ENCODE measurements at places on chromosomes 6 and 20.

DNA sequence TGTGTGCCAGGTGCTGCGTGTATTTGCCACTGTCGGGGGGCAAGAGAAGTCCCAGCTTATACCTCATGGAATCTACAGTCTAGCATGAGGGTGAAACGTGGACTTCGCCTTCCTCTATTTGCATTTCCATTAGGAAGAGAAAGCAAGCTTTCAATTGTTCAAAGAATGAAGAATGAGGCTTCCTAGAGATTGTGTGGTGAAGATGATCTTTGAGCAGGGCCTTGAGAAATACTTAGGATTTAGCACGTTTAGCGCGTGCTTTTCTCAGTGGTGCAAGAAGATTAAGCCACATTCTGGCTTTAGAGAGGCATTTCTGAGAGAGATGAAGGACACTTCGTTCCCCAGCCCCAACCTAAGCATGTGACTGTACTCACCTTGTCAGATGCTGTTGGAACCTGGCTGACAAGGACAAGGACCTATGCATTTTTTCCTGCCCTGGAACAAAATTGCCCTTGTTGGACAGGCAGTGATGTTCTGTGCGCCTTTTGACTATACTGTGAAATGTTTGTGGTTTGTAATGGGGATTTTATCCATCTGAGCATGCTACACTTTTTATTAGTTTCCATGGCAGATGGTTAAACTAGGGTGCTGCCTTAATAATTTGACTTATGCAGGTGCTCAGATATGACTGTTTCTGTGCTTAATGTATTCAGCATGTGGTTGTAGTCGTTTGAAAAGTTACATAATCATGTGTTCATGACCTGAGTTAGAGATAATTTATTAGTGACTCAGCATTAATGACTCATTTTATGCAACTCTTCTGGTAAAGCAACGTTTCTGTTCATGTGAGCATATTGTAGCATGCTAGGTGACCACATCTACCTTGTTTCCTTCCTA lies 10.7 kb downstream of the TULP4 start:
- DNase-seq: no peak

GRCh38 chr6:77425671-77426070 lies 37.6 kb downstream of the HTR1B start:
- DNase-seq: no peak

- DNase-seq: no peak
These were observed 184.8 kb upstream of the FUT9 start for GRCh38 chr6:95830859-95831557.

- DNase-seq: no peak
These were observed 231.2 kb upstream of the FKBP1C start for GRCh38 chr6:62980093-62980492.

- DNase-seq: no peak
These were observed 61.9 kb upstream of the HBS1L start for GRCh38 chr6:135116571-135116970.

DNA sequence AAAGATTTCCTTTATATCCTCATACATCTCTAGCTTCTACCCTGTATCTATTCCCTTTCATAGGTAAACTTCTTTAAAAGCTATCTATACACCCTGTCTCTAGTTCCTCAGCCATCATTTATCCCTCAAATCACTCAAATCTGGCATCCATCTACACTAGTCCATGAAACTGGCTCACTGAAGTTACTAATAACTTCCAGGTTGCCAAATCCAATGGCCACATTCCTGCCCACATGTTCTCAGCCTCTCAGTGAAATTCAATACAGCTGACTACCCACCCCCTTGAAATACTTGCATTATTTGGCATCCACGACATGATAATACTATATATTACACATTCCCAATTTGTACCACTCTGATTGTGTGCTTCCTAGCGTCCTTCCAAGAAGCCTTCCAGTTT lies 8.7 kb downstream of the REPS1 start:
- no peak for DNase-seq

DNA sequence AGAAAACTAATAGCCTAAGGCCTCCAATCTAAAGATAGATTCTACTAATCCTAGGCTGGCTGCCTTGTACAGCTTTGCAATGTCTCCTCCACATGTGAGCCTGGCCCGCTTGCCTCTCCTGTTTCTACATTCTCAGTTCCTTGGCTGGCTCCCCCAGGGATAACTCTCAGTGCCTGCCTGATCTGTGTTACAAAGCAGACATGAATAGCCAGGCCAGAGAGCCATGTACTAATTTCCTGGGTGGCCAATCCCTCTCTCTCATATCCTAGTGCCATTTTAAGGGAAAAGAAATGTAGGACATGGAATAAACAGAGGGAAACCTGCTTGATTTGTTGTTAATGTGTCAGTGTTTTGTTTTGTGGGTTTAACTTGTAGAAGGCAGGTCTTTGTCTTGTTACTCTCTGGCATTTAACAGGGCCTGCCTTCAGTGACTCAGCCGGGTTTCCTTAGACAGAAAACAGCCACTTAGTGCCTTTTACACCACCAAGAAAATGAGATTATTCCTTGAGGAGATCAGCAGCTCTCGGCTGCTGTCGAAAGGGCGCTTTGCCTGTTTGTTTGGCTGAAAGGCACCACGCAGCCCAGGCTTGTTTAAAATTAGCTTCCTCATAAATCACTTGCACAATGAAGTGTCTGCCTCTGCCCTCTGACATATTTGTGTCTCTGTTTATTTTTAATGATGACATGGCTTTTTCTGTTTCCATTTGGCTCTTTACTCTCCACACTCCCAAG lies 702.7 kb downstream of the MAFB start:
- DNase-seq: no peak

- DNase-seq: no peak
These were observed 204.8 kb upstream of the RSPO3 start for GRCh38 chr6:126913651-126914050.

DNA sequence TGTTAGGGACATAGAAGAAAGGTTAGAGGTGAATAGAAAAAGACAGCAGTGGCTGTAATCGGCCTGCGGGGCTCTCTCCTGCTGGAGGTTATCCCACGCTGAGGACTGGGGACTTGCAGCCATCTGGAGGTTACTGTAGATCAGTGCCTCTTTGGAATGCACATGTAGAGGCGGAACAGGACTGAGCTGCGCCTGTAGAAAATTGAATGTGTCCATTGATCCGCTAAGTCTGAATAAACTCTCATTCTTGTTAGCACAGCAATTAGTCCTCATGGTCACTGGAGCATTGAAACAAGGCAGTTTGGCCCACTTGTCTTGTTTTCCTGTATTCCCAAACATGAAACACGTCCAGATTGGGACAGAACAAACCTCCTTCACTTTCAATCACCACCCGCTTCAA lies 46.3 kb upstream of the F13A1 start:
- no peak for DNase-seq

- DNase-seq: no peak
These were observed 946.2 kb downstream of the KIF16B start for GRCh38 chr20:15627089-15627488.

DNA sequence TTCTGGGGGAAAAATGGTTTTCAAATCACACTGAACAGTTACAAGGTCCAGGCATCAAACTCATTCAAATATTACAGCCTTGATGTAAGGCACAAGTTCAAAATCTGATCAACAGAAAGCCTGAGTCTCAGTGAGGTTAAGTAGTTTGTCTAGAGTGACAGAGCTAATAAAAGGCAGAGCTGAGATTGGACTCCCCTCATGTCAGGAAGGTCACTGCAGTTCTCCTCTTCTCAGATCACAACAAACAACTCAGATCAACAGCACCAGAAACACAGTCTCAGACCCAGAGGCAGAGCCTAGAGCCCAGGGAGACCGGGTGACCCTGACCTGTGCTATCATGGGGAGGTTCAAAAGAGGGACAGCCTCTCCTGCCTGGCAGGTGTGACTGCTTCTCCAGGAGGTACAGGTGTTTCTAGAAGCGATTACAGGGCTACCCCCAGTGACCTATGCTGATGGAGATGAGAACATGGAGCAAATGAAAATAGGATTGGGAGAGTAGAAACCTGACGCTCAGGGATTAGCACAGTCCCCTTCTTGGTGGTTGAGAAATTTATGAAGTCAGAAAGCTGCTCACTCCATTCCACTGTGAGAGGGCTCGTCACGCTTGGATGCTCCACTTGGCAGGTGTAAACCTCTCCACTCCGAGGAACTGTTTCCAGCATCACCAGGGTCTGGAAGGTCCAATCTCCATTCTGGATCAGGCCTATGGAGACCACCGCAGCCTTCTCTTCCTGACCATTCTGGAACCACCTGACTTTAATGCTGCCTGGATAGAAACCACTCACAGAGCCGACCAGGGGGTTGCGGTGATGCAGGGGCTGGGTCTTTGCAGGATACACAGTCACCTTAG lies 24.3 kb upstream of the HLA-DRB5 start:
- no peak for DNase-seq

DNA sequence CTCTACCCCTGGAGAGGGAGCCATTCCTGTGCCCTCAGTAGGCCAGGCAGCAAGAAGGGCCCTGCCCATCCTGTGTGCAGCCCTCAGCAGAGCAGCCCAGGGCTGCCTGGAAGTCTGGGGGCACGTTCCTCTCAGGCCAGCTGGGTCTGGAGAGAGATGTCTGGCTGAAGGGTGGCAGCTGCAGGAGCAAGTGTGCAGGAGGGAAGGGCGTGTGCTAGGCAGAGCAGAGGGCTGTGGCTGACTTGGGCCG lies 62.7 kb downstream of the NOL4L start:
- DNase-seq: no peak

DNA sequence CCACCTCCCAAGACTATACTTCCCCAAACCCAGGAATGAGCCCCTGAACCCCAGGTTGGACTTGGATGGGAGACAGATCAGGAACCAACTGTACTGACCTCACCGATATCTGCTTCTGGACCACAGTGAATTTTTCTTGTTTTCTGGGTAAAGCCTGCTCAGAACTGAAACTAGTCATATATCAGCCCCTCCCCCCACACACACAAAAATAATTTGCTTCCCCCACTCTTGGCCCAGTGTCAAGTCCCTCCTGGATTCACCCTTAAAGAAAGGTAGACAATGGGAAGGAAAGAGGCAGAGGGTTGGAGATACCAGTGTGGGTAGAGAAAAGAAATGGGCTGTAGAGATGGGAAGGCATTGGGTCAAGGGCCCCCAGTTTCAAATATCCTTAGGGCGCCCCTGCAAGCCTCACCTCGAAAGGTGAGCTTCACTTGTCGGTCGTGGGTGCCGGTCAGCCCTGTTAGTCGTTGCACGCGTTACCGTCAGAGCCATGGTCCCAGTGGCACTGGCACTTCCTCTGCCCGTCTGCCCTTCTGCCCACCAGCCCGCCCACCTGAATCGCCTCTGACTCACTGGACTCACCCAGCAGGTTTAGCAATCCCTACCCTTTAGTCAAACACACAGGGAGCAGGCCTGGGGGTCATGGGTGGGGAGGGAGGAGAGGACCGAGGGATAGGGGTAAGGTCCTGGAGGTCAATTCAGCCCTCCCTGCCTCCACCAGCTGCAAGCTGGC lies 8.5 kb upstream of the SPAG4 start:
- DNase-seq: no peak

DNA sequence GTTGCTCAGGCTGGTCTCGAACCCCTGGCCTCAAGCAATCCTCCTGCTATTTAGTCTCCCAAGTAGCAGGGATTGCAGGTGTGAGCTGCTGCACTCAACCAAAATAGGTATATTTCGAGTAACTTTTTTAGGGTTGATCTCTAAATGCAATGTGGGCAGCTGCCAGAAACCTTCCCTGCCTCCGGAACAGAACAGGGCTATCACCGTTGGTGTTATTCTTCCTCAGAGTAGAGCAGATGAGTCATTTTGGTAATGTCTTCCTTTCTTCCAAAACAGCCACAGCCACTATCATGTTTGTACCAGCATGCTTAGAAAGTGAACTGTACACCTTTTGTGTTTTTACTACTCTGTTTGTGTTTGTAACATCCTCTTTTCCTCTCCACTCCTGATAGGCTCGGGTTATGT lies 44.1 kb downstream of the SNX9 start:
- no peak for DNase-seq

DNA sequence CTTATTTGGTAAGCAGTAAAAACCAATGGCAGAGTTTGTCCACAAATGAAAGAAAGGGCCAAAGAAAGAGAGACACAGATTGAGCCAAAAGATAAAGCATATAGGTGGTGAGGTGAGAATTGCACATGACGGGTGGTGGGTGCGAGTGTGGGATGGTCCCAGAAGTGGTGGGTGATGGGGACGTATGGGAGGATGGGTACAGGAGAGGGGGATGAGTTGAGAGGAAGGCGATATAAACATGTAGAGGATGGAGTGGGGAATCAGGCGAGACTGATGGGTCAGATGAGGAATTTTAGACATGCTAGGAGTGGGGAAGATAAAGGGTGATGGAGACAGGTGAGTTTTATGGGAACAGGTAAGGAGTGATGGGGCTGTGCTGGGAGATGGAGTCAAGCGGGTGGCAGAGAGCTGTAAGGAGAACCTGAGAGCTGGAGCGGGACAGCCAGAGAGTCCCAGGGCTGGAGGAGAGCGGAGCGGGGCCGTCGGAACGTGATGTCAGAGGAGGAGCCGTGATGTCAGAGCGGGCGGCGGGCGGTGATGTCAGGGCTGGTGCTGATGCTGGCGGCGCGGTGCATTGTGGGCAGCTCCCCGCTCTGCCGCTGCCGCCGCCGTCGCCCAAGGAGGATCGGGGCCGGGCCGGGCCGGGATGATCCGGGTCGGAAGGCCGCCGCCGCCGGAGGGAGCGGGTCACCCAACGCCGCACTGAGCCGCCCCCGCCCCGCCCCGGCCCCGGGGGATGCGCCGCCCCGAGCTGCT lies at the start of gene TTBK1:
TSS of gene TTBK1 (plus strand) at position 574 of the 756 bp plus-strand sequence. CDS start 3,180 bp downstream, outside the sequence.
- DNase-seq: no peak

DNA sequence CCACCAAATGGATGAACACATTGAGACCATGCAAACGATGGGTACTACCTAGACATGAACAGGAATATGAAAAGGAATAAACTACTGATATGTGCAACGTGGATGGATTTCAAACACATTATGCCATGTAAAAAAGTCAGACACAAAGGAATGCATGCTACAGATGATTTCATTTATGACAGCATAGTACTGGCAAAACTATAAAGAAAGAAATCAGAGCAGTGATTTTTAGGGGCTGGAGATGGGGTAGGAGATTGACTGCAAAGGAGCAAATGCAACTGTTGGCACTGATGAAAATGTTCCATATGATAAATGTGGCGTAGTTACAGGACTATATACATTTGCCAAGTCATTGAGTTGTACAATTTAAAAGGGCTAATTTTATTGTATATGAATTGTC lies 13.4 kb upstream of the COL12A1 start:
- DNase-seq: no peak

DNA sequence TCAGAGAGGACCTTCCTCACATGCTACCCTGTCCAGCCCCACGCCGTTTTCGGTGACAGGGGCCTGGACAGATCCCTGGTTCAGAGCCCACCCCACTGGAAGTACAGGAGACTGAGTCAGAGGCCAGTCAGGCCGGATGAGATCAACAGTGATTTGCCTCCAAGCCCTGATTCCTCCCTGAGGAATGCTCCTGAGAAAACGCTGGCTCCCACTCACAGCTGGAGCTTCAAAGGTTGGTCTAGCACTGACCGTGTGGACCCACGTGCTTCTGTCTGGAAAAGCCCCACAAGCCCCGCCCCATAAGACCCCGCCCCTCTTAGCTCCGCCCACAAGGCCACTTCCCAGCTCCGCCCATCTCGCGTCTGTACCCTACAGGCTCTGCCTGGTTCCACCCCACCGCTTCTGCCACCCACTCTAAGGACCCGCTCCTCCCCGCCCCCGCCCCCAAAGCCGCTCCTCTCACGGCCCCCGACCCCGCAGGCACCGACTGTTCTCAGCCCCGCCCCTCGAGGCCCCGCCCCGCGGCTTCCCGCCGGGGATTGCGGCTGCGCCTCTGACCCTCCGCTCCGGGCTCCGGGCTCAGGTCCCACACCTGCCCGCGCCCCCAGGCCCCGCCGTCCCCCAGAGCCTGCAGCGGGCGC lies 64.9 kb upstream of the BHLHE23 start:
- DNase-seq: no peak

GRCh38 chr6:128244751-128245405 lies 275.5 kb downstream of the PTPRK start:
- DNase-seq: no peak
